ENCODE measurements at places on chromosomes 16 and 17. TPM values are rescaled to one million over a fixed set of nuclear protein-coding genes. Genes with fewer than 3 reads are reported as not detected.

Gene RRAD
- 2.8 TPM for total RNA-seq

Gene TPSAB1
- total RNA-seq = 11.6 TPM

DNA sequence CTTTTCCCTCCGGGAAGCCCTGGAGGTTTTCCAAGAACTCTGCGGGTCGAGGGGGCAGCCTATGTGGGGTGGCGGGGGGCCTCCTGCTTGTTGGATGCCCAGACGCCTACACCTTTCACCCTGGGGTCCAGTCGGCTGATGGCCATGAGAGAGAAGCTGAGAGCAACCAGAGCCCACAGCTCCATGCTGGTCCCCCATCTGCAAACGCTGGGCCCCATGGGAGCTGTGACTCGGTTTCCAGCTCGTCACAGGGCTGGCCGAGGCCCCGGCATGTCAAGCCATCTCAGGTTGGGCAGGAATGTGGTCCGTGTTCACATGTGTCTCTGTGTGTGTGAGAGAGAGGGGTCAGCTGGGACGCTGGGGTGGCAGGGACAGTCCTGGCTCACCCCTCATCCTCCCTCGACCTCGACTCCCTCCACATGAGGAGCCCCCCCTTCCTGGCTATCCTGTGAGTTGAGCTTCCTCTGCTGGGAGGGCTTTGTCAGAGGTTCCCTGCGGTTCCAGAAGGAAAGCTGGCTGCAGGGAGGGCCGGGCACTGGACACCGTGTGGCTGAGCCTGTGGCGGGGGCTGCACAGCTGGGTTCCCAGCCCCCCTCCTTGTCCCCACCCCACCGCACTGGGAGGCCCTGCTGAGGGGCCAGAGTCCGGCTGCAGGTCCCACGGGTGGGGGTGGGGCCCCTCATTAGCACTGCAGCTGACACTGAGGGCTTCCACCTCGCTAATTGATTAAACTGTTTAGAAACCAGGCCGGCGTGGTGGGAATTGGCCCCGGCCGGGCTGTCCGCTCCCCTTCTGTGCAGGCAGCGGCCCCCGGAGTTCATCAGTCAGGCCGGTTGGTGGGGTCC, 19.1 kb downstream of the METRNL start:
- DNase-seq = no peak

- peak; percentile 9 for DNase-seq
Measured at GRCh38 chr16:54165912-54166865, 120.4 kb downstream of the IRX3 start.

Gene RPS15A
- 1,655 TPM for total RNA-seq

DNA sequence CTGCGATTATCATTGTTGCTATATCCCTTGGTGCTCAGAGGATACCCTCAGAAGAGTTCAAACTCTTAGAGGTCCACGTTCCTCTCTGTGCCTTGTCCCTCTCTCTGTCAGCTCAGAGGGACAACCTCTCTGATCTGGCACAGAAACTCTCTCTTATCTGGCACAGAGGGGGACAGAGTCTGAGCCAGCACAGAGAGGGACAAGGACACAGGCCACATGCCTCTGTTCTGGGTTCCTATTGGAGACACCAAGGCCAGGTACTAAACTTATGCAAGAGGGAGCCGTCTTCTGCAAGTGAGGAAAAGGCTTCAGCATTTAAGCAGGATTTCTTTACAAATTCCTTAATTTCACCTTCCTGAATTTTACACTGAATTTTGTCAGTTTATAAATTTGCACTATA, 565.2 kb downstream of the TOX3 start:
- no peak for DNase-seq

DNA sequence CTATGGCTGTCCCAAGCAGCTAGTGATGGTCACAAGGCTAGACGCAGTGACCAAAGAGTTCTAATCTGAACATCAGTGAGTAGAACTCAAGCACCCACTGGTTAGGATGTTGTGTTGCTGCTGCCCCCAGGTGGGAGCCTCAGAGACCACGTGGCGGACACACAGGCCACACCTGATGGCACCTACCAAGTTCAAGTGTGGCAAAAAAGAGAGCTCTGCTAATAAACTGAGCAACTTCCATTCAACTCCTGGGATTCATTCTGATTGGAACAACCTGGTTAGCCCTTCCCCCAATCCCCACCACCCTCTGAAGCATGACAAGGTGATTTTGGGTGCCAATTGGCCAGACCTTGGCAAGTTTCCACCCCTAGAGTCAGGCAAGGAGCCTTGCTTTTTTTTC, 3.5 kb upstream of the LCMT1 start:
- no peak for DNase-seq

GRCh38 chr17:20174588-20175265, 165.6 kb downstream of the SPECC1 start:
- DNase-seq = no peak
